ENCODE measurements at places on chromosomes 12 and 14.
A peak's percentile ranks its signal among the peaks of the same experiment; 100 is the strongest.

DNA sequence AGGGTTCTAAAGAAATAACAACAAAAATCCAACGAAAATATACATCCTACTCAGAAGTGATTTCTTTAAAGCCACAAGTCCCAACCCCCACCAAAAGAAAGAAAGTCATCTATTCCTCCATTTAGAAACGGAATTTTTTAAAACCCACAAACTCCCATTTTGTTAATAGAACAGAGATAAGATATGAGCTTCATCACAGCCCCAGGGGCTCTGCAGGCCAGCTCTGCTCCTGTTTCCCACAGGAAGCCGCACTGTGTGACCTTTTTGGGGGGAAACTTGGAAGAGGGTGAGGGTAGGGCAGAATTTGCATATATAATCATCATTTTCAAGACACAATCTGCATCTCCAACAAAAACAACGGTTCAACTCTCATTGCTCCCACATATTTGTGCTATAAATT is 2.8 kb downstream of the FBXL14 start:
- DNase-seq = no peak

GRCh38 chr14:69068744-69069421 is 84.0 kb downstream of the DCAF5 start:
- no peak for DNase-seq

DNA sequence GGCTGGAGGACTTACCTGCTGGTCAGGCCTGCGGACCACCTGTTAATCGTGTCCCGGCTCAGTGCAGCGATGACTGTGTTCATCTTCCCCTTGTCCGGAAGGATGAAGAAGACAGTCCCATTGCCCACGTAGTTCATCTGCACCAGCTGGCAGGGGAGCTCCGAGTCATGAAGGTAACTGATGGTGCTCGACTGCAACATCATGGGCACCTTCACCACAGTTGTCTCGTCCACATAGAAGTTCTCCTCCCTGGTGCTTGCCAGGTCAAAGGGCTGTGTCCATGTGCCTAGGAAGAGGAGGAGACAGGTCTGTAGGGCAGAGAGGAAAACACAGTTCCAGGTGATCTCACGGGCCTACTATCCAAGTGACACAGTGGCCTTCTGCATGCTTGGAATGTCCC is 13.4 kb downstream of the SERPINA6 start:
- no peak for DNase-seq

- peak; percentile 71 for DNase-seq
These were observed at the start of gene B3GNT4 for GRCh38 chr12:122203301-122204166. Gene B3GNT4, plus strand, starts transcription at chr12:122203709. Its CDS starts 910 bp downstream, at chr12:122204619.

DNA sequence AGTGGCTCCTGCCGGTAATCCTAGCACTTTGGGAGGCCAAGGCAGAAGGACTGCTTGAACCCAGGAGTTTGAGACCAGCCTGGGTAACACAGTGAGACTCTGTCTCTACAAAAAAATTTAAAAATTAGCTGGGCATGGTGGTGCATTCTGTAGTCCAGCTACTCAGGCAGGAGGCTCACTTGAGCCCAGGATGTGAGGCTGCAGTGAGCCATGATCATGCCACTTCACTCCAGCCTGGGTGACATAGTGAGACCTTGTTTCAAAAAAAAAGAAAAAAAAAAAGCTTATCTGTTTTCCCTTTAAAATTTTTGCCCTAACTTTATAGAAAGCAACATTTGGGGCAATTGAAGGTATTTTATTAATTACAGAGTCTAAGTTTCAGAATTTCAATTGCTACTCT is 486.0 kb downstream of the BCAT1 start:
- no peak for DNase-seq

DNA sequence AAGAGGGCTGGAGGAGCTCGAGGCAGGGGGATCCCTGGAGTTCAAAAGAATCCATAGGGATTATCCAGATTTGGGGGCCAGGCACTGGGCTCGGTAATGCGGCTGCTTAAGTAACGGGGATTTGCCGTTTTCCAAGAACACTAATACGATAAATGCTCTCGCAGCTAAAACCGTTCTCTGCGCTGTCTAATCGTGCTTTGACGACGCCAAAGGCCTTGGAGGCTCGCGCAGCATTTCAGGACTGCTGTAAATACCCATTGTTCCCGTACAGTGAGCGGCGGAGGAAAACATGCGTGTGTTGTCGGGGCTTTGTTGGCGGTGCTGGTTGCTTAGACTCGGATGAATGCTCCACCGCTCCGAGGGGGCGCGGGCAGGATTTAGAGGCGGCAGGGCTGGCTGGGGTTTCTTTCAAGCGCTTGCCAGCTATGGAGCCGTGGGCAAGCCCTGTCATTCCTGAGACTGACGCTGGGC is 26.2 kb downstream of the DIO3 start:
- no peak for DNase-seq

DNA sequence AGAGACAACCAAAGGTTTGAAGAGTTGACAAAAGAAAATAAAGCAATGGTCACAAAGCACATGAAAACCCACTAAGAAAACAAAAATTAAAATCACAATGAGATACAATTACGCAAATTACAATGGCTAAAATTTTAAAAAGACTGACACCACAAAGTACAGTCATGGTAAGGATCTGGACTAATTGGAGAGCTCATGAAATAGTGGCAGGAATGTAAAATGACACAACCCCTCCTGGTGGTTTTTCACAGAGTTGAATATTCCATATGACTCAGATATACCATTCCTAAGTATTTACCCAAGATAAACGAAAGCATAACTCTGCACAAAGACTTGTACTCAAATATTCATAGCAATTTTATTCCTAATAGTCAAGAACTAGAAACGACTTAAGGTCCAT is 65.9 kb downstream of the NOVA1 start:
- DNase-seq = no peak

DNA sequence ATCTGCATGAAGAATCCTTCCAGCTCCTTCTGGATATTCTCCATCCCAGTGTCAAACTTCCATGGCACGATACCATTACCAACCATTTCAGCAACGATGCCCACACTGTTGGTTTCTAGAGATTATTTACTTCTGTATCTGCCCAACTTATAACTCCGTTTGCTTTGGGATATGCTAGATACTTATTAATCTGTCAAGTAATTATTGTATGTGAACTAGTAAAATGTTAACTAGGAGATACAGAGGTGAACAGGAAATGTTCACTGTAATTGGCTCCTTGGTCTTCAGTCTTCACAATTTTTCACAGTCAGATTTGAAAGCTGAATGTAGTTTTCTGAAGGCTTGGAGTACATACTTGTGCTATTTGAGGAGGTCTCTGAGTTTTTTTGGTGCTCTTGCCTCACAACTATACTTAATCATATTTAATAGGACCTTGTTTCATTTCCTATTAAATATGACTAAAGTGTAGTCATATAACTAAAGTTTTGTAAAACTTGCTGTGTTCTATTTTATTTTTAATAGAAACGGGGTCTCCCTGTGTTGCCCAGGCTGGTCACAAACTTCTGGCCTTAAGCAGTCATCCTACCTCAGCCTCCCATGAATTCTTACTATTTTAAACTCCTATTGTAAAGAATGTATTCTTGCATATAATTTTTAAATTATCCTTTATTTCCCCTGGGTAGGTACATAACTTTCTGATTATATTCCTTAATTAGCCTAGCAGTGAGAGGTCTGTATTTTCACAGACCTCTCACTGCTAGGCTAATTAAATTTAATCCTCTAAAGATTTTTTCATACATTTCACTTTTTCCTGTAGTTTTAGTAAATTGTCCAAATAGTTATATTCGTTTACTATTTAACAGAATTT is 79.7 kb downstream of the FGD4 start:
- no peak for DNase-seq

DNA sequence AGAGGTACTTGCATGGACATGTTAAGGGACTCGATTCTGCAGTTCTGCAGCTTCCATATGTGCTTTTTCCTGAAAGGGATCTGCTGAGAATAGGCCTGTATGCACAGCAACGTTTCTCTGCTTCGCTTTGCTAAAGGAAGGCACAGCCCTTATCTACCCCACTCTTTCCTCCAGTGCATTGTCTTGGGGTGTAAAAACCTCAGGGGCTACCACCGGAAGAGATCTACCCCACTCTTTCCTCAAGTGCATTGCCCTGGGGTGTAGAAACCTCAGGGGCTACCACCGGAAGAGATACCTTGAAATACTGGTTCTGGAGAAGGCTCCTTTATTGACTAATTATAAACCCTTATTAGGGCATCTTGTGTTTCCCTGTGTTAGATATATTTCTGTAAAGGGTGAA is 52.9 kb downstream of the SEL1L start:
- no peak for DNase-seq

GRCh38 chr14:66772146-66772545 is 264.2 kb downstream of the GPHN start:
- DNase-seq = no peak

- DNase-seq = no peak
These were observed 11.7 kb upstream of the MMP17 start for GRCh38 chr12:131816495-131816894.

DNA sequence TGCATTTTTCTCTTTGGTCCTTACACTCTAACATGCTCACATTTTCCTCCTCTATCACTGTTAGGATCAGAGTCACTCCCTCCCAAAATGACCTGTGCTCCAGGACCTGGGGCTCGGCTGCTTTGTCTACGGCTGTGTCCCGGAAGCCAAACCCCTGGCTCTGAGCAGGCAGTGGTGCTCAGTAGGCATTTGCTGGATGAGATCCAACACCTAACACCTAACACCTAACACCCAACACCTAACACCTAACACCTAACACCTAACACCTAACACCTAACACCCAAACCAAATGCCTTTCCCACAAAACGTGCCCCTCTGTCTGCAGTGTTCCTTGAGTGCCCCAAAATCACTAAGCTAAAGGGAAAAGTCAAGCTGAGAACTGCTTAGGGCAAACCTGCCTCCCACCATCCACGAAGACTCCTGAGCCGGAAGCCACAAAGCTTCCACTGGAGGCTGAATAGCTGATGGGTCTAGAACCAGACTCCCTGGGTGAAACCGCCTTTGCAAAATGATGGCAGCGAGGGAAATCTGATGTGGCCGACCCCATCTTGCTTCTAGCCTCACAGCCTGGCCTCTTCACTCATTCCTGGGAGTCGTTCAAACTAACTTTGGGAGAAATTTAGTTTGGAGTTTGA is 29.2 kb downstream of the HSP90AA1 start:
- no peak for DNase-seq

DNA sequence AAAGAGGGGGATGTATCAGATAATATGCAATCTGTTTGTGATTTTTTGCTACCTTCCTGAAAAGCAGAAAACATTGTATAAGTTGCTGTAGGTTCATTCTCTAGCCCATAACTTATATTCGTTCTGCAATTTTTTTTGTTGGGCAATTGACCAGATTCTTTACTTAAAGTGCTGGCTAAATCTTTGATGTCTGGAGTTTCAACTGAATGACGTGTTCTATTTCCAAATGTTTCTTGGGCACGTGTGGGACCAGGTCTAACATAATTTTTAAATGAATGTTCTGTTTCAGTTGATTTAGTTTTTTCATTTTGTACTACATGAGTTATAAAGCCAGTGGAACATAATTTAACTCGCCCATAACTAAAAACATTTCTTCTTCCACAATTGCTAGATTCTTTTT is 3.8 kb downstream of the MLH3 start:
- no peak for DNase-seq

DNA sequence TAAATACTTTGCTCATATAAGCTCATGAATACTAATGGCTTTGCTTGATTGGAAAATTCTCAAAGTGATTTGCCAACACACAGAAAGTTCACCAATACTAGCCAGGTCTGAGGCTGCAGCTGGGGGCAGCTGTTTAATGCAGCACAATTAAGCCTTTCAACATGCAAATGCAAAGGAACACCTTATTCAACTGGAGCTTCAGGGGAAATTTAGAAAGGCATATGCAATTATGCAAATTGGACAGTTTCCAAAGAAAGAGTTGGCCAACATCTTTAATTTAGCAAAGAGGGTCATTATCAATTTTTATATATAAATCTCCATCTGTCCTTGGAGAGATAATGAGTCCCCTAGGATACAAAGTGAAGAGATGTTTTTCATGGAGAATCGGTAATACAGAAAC is 40.2 kb upstream of the OTOGL start:
- DNase-seq = no peak

GRCh38 chr12:51829011-51829481 is 19.5 kb downstream of the FIGNL2 start:
- peak; percentile 93 for DNase-seq

DNA sequence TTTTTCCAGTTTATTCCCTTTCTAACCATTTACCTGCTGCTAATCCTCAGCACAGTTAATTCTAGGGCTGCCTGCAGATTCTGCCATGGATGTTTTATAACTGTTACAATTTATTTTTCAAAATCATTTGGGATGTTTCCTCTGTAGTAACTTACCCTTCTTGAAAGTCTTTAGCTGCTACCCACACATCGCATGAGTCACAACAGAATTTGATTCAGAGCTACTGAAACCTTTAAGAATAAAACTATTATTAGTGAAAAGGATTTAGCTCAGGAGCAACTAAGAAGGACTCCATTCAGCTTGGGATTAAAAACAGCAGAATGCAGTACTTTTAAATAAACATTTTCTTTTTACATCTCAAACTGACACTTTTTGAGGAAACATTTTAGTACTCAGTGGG is 41.7 kb upstream of the RGS6 start:
- no peak for DNase-seq

DNA sequence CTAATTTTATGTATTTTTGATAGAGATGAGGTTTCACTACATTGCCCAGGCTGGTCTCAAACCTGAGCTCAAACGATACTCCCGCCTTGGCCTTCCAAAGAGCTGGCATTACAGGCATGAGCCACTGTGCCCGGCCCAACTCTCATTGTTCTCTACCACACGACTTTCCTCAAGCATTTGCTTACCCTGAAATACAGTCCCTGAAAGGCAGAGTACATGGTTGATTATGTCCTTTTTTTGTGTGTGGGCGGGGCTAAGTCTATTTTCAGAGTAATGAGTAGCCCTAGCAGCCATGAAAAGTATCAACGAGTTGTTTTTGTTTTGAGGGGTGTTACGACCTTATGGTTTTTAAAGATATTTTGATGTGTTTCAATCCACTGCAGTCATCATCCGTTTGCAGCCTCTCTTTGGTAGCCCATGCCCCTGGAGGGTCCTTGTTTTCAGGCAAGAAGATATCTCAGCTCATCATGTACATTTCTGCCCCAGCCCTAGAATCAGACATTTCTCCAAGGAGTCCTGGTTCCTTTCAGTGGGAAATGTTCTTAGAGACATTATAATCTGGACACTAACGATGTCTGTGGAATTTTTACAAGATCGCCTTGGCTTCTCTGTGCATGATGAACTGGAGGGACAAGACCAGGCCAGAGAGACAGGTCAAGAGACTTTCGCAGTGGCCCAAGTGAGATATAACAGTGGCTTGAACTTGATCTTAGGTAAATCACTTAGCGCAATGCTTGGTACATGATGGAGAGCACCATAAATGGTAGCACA is 8.7 kb downstream of the ACACB start:
- no peak for DNase-seq

- DNase-seq = no peak
These were observed 62.6 kb upstream of the NTF3 start for GRCh38 chr12:5369298-5369697.

- no peak for DNase-seq
These were observed 22.7 kb upstream of the ZFP36L1 start for GRCh38 chr14:68815298-68816182.

All from NCI-H345 (cell line).